ENCODE measurements at places on chromosomes 7 and 10.

DNA sequence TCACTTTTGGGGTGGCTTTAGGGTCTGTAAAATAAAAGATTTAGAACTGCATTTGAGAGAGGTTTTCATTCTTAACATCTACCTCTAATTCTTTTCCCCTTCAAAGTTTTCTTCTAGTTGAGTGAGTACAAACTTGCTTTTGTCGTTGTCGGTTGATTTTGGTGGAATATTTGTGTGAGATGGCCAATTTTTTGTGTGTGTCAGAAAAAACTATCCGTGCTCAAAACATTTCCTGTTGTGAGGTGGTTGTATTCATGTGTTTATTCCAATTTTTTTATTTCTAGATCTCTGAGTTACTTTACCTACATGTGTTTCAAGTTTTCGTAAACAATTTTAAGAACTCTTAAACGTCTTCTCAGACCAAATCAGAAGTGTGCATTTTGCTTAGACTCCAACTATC lies 1.6 kb downstream of the AHR start:
- no peak for DNase-seq

DNA sequence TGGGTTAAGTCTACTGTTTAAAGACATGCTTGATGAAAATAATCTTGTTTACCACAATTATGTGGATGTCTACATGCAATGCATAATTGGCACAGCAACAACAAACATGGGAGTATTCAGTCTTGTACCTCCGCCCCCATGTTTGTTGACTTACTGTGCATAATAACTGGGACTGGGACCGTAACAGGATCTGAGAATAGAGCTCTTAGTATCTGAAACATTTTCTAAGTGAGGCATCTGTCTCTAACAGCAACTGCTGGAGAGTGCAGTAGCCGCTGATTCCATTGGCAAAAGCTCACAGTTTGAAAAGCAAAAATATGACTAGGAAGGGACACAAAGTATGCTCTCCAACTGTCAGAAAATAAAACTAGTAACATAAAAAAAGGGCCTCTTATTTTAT lies 61.6 kb downstream of the ENO4 start:
- DNase-seq: no peak

DNA sequence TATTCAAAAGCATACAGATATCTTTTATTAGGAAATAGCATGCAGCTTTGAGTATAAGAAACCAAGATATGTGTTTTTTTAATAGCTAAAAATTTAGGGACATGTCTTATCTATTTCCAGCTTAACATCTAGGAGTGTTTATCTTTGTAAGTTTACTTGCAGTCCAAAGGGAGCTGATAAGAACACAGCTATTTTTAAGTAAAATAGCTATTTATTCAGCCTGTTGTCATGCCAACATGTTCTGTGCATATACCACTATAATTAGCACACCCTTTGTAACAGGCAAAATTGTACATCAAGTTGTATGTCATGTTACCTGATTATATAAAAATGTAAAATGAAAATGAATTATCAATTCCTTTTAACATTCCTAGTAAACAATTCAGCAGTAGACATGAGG lies 29.6 kb downstream of the FAM133B start:
- DNase-seq: no peak

DNA sequence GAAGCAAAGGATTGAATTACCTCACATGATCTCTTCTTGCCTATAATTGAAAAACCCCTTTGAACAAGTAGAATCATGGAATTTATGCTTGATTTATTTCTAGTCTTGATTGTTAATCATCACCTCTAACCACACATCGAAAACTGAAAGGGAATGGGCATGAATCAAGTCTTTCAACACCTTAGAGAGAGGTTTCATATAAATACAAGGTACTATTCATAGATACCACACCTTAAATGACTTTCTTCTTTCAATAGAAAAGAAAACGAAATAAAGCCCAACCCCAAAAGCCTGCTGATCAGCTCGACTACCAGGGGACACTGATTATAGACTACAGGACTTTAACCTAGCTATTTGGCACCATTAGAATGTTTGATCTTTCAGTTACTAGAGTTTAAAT lies 128.6 kb upstream of the PTPRZ1 start:
- DNase-seq: no peak

DNA sequence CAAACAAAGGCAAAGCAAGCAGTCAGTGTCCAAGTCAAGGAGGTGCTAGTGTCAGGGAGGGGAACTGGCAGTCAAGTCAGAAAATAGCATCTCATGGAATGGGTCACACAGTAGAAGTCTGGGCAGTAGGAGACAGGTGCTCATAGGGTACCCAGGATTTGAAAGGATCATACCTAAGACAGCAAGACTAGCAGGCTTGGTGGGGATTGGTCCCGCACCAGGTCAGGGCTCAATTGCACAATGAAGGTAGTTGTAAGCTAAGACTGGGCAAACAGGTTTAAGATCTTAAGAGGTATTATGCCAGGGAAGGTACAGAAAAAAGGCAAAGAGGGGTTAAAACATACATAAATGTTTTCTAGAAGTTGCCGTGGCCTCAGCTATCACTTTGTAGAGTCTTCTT lies 181.4 kb upstream of the ETV1 start:
- DNase-seq: no peak

- no peak for DNase-seq
These were observed 647.9 kb downstream of the CNTNAP2 start for GRCh38 chr7:146764458-146764857.

- DNase-seq: no peak
These were observed 62.4 kb upstream of the MKRN1 start for GRCh38 chr7:140541513-140542227.

GRCh38 chr10:34580643-34581042 lies 234.5 kb downstream of the PARD3 start:
- DNase-seq: no peak

- peak; percentile 73 for DNase-seq
These were observed 152.1 kb downstream of the OAT start for GRCh38 chr10:124266468-124267230.

- no peak for DNase-seq
These were observed 228.4 kb downstream of the PLXNA4 start for GRCh38 chr7:132347858-132348257.

GRCh38 chr10:60291344-60291930 lies 98.2 kb downstream of the ANK3 start:
- no peak for DNase-seq

- DNase-seq: no peak
These were observed 146.3 kb upstream of the GPR26 start for GRCh38 chr10:123519861-123520260.

DNA sequence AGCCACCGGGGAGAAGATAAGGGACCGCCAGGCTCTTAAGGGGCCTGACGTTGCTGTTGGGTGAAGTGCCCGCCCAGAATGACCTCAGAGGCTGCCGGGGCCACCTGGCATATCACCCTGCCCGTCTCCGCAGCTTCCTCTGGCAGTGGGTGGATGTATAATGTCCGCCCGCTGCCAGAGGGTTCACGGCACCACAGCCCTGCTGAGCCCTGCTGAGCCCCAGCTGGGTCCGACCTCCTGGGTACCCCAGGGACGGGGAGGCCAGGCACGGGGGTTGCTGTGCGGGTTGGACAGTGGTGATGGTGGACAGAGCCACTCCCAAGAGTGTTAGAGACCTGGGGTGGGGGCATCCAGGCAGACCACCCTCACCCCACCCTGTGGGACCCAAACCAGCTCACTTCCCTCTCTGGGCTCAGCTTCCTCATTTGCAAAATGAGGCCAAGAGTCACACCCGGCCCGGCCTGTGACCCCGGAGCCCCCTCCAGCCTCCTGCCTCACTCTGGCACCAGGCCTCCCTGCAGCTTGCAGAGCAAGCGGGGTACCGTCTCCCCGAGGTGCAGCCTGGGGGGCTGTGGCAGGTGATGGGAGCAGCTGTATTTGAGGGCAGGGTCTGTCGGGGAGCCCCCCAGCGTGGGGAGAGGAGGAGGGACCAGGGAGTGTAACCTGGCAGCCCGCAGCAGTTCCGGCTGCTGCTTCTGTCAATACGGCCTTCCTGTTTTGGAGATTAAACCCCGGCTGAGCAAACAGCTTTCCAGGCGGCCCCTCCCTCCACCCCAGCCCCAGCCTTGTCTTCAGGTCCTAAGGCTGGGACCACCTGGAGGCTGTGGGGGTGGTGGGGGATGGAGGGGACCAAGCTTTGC lies 8.4 kb upstream of the LFNG start:
- DNase-seq: peak; percentile 67

DNA sequence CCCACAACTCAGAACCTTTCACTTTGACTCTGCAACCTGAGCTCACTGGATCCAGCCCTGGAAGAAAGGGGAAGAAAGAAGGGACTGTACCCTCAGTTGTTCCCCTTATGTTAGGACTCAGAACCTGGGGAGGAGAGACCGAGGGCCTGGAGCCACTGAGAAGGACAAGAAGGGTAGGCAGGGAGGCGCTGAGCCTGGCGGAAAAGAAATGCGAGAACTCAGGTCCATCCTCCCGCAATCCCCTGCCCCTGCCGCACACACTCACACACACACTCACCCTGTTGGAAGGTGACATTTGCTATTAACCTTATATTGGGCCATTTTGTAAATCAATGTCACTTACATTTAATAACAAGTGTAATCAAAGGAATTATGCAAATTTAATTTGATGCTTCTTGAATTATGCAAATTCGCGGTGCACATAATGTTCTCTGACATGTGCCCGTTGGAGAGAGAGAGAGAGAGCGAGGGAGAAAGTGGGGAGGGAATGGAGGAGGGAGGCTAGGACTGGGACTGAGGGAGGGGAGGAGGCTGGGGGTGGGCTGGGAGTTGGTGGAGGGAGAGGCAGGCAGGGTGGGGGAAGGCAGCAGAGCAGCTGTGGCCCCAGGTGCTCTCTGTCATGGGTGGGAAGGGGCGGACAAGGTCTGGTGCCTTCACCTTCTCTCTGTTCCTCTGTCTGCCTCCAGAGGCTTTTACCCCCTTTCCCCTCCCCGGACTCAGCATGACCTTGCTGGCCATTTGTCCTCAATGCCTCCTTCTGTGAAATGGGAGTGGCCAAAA lies 99.6 kb upstream of the PAX2 start:
- no peak for DNase-seq

DNA sequence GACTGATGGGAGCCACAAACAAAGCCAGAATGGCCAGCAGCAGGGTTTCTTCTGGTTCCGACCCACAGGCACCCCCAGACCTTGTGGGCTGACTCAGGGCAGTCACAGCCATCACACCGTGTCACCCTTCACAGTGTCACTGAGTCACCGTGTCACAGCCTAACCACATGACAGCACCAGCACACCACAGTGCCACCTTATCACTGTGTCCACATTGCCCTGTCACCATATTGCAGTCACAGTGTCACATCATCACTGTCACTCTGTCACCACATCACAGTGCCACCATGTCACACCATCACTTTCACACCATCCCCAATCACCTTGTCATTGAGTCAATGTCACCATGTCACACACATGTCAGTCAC lies 77.0 kb downstream of the OAT start:
- peak; percentile 82 for DNase-seq

- no peak for DNase-seq
These were observed 15.9 kb downstream of the GUSB start for GRCh38 chr7:65966146-65966545.

- DNase-seq: no peak
These were observed 129.6 kb upstream of the MKLN1 start for GRCh38 chr7:131197920-131198615.

DNA sequence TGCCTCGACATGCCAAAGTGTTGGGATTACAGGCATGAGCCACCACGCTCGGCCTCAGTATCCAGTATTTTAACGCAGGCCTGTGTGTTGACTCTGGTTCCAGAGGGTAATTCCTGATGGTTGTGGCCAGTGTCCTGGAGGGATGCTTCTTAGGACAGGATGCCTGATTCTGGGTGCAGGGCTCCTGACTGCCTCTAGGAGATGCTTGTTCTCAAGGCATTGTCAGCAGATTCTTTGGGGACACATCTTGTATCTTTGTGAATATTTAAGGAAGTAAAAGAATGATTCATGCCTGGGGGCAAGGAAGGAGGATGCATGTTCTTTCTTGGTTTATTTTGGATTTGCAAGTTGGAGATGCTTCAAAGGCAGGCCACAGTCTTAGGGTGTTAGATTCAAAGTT lies 2.2 kb downstream of the ZDHHC4 start:
- peak; percentile 86 for DNase-seq

DNA sequence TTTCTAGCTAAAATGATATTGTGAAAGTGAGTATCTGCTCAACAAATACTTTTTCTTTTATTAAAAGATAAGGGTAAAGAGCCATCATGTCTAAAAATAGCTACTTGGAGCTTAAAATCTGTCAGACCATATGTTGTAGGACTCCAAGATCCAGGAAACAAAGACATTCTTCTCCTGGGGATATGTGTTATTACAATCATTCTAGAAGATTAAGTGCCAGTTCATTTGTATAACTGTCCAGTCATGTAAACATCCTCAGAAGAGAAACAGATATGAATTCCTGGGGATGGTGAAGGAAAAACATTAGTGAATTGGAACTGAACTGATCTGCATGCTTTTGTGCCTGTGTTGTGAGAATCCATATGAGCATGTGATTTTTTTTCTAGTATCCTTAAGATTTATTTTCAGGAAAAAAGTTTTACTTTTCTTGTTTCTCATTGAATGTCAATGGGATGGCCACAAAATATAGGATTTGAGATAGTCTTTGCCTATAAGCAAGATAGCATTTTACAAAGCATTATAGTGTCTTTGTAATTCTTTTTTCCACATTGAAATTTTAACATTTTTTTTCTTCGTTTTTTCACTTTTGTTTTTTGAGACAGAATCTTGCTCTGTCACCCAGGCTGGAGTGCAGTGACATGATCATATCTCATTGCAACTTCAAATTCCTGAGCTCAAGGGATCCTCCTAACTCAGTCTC lies 14.4 kb upstream of the MTERF1 start:
- no peak for DNase-seq

All from suppressor macrophage treated with lipopolysaccharide for 1 hour (primary cell).